ENCODE measurements at places on chromosomes 11 and 22. TPM values are rescaled to one million over a fixed set of nuclear protein-coding genes. Genes with fewer than 3 reads are reported as not detected.
A peak's percentile ranks its signal among the peaks of the same experiment; 100 is the strongest.

GRCh38 chr22:17787241-17787640 lies 13.0 kb upstream of the BID start:
- H3K27me3 ChIP-seq = no peaks in the 10 kb centered on the region
- no peak overlapping the region for H3K4me3 ChIP-seq
- peaks cover 2% of the 10 kb centered on the region for H3K4me1 ChIP-seq
- no peak overlapping the region for H3K27ac ChIP-seq

- peak; percentile 47 for DNase-seq
- peak overlapping the region; percentile 48 for H3K27ac ChIP-seq
- H3K27me3 ChIP-seq = no peaks in the 10 kb centered on the region
- no peaks in the 10 kb centered on the region for H3K4me1 ChIP-seq
- peak overlapping the region; percentile 62 for H3K4me3 ChIP-seq
Measured at GRCh38 chr11:112963368-112963955, 2.2 kb downstream of the NCAM1 start.

DNA sequence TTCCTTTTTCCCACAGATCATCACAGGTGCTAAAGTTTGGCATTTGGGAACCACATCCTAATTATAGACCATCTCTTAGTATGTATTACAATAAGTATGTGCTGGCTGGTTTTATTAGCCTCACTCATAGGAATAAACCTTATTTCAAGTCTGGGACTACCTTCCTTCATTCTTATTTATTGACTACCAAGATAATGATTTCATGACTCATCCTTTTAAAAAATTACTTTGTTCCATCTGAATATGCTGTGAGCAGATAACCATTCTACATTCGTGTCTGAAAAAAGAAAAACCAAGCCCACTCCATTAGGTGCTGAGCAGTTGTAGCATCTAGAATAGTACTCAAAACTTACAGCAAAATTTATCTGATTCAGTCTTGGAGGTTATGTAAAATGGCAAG lies 12.3 kb downstream of the TNRC6B start:
- DNase-seq = no peak
- no peaks in the 10 kb centered on the region for H3K27me3 ChIP-seq
- no peaks in the 10 kb centered on the region for H3K36me3 ChIP-seq
- peaks cover 23% of the 10 kb centered on the region for H3K4me1 ChIP-seq

- no peaks in the 10 kb centered on the region for H3K4me1 ChIP-seq
- H3K27ac ChIP-seq = no peak overlapping the region
- H3K27me3 ChIP-seq = no peaks in the 10 kb centered on the region
- H3K4me3 ChIP-seq = no peak overlapping the region
Measured at GRCh38 chr11:87398931-87399330, 361.2 kb downstream of the TMEM135 start.

GRCh38 chr11:115421352-115421991 lies 82.7 kb downstream of the CADM1 start:
- no peaks in the 10 kb centered on the region for H3K4me1 ChIP-seq
- DNase-seq = no peak
- H3K36me3 ChIP-seq = no peaks in the 10 kb centered on the region
- H3K4me3 ChIP-seq = no peak overlapping the region
- no peaks in the 10 kb centered on the region for H3K27me3 ChIP-seq

- no peaks in the 10 kb centered on the region for H3K27me3 ChIP-seq
- peak overlapping the region; percentile 54 for H3K27ac ChIP-seq
- no peak overlapping the region for H3K4me3 ChIP-seq
- no peaks in the 10 kb centered on the region for H3K36me3 ChIP-seq
- peaks cover 15% of the 10 kb centered on the region for H3K4me1 ChIP-seq
- DNase-seq = no peak
Measured at GRCh38 chr11:120208001-120208441, 2.8 kb upstream of the OAF start.

GRCh38 chr11:72543849-72544542 lies 109.7 kb upstream of the CLPB start:
- no peaks in the 10 kb centered on the region for H3K27me3 ChIP-seq
- no peak overlapping the region for H3K27ac ChIP-seq
- H3K36me3 ChIP-seq = no peaks in the 10 kb centered on the region
- DNase-seq = no peak
- no peak overlapping the region for H3K4me3 ChIP-seq

DNA sequence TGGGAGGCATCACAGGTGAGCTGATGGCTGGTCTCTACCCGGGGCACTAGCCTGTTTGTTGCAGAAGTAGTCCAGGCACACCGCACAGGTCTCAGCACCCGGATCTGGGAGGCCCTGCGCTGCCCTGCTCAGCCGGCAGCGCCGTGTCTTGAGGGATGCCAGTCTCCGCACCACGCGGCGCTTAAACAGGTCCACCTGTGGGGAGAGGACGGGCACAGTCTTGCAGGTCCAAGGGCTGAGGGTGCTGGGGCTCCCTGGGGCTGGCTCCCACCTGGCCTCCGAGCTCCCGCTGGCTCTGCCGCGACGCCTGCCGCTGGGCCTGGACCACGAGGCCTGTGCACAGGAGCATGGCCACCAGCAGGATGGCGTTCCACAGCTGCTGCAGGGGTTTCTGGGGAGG lies 7.2 kb downstream of the RNF215 start:
- H3K27me3 ChIP-seq = no peaks in the 10 kb centered on the region
- no peak overlapping the region for H3K4me3 ChIP-seq
- no peak overlapping the region for H3K27ac ChIP-seq
- DNase-seq = no peak
- no peaks in the 10 kb centered on the region for H3K36me3 ChIP-seq
- H3K4me1 ChIP-seq = no peaks in the 10 kb centered on the region

GRCh38 chr22:29870574-29870973 lies 12.4 kb upstream of the MTMR3 start:
- no peaks in the 10 kb centered on the region for H3K27me3 ChIP-seq
- H3K27ac ChIP-seq = no peak overlapping the region
- no peak overlapping the region for H3K4me3 ChIP-seq
- H3K36me3 ChIP-seq = no peaks in the 10 kb centered on the region
- no peak for DNase-seq
- no peaks in the 10 kb centered on the region for H3K4me1 ChIP-seq

GRCh38 chr22:27150544-27150941 lies 493.2 kb downstream of the MIAT start:
- no peaks in the 10 kb centered on the region for H3K27me3 ChIP-seq
- no peak overlapping the region for H3K4me3 ChIP-seq
- peak; percentile 52 for DNase-seq
- H3K36me3 ChIP-seq = no peaks in the 10 kb centered on the region
- no peak overlapping the region for H3K27ac ChIP-seq

Gene OR52N1
- not detected for polyA plus RNA-seq

Gene NAALAD2
- polyA plus RNA-seq = 12.2 TPM

DNA sequence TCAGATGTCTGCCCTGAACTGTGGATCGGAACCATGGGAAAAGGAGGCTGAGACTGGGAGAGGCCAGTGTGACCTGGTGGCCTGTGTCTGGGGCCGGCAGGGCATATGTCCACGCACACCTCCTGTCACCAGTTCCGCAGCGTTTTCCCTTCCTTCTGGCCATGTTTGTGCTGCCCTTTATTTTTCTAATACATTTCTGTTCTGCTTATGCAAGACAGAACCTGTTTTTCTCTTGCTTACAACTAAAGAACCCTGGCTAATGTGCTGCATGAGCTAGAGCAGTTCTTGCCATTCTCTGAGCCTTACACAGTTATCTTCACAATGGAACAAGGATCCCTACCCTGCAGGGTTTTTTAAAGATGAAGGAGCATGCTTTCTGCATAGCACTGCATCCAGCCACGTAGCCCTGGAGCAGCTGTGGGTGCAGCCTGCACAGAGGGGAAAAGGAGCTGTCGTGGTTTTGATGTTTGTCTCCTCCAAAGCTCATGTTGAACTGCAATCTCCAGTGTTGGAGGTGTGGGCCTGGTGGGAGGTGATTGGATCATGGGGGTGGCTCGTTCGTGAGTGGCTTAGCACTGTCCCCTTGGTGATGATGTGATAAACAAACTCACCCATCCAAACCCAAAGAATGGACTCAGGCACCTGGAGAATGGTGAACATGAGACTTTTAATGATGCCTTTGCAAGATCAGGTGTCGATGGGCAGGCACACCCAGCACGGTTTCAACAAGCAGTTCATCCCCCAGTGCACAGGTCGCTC lies 84.8 kb upstream of the SHANK2 start:
- no peak overlapping the region for H3K4me3 ChIP-seq
- no peaks in the 10 kb centered on the region for H3K36me3 ChIP-seq
- H3K4me1 ChIP-seq = no peaks in the 10 kb centered on the region

Gene FJX1
- 5.5 TPM for polyA plus RNA-seq

DNA sequence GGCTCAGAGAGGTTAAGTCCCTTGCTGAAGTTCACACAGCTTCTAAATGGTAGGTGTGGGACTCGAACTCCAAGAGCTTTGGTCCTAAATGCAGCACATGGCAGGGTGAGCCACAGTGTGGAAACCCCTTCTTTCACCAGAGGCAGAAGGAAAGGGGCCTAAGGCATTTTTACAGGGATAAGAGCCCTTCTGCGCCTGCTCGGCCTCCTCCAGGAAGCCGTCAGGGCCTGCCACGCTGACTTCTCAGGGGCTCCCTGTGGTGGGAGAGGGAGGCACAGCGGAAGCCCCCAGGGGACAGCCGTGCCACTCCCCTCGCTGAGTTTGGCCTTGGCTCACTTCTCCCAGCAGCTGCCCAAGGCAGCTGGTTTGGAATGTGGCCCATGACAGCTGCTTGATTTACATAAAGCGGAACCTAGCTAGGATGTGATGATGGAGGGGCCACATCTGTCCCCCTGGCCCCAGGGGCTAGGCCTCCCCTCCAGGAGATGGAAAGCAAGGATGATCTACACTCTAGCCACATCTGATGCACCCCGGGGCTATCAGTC lies 35.4 kb downstream of the CD82 start:
- H3K27ac ChIP-seq = no peak overlapping the region
- peaks cover 43% of the 10 kb centered on the region for H3K4me1 ChIP-seq
- H3K27me3 ChIP-seq = no peaks in the 10 kb centered on the region
- no peak for DNase-seq

DNA sequence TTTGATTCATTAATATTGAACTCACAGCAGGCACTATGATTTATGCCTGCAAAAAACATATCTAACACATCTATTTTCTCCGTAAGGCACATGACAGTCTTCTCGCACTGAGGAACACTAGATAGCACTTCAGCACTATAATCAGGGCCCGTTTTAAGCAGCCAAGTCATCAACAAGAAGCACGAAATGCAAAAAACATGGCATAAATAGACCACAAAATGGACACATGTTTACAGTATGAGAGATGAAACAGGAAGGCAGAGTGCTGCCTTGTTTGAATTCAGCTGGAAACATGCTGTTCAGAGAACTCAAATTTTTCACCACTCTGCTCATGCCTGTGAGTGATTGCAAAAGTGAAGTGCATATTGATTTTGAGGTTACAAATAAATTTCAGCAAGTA lies 205.8 kb upstream of the PDGFD start:
- no peaks in the 10 kb centered on the region for H3K27me3 ChIP-seq
- no peaks in the 10 kb centered on the region for H3K36me3 ChIP-seq
- no peaks in the 10 kb centered on the region for H3K4me1 ChIP-seq
- H3K4me3 ChIP-seq = no peak overlapping the region
- no peak overlapping the region for H3K27ac ChIP-seq

- no peak for DNase-seq
- no peaks in the 10 kb centered on the region for H3K27me3 ChIP-seq
- H3K36me3 ChIP-seq = no peaks in the 10 kb centered on the region
- H3K27ac ChIP-seq = no peak overlapping the region
Measured at GRCh38 chr11:61675826-61676225, 4.4 kb upstream of the DAGLA start.

GRCh38 chr11:34575261-34575660 lies 45.6 kb upstream of the EHF start:
- H3K4me1 ChIP-seq = no peaks in the 10 kb centered on the region
- H3K27me3 ChIP-seq = no peaks in the 10 kb centered on the region
- no peak overlapping the region for H3K4me3 ChIP-seq
- H3K27ac ChIP-seq = no peak overlapping the region
- no peaks in the 10 kb centered on the region for H3K36me3 ChIP-seq

Gene SLC25A18
- polyA plus RNA-seq = 1.3 TPM

DNA sequence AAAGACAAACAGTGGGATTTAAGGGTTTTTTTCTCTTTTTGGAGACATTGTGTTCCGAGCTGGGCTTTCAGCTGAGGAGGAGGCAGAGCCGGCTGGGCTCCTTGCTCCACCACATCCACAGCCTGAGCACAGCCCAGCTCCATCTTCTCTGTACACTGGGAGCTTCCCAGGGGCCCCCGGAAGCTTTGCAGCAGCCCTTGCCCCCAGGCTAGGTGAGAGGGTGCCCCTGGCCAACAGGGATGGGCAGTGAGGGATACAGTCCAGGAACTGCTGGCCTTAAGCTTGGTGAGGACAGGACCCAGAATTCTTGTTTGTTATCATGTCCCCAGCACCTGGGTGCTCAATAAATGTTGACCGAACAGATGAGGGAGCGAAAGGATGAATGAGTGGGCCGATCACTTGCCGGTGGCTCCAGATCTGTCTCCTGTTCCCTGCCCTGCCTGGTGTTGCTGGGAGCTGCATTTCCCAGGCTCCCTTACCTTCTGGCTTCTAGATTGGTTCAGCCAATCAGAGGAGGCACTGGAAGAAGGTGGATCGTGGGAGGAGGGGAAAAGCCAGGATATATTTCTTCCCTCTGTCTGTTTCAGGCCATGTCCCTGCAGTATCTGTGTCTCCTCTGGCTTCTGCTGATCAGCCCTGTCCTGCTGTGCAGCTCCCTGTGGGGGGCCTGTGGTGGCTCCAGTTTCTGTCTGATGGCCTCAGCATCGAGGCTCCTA lies 26.5 kb upstream of the NECTIN1 start:
- no peak for DNase-seq
- H3K4me3 ChIP-seq = no peak overlapping the region
- H3K4me1 ChIP-seq = no peaks in the 10 kb centered on the region

- H3K4me1 ChIP-seq = no peaks in the 10 kb centered on the region
- no peaks in the 10 kb centered on the region for H3K36me3 ChIP-seq
- H3K4me3 ChIP-seq = no peak overlapping the region
- no peak overlapping the region for H3K27ac ChIP-seq
Measured at GRCh38 chr11:111982019-111982464, 43.2 kb upstream of the DLAT start.

DNA sequence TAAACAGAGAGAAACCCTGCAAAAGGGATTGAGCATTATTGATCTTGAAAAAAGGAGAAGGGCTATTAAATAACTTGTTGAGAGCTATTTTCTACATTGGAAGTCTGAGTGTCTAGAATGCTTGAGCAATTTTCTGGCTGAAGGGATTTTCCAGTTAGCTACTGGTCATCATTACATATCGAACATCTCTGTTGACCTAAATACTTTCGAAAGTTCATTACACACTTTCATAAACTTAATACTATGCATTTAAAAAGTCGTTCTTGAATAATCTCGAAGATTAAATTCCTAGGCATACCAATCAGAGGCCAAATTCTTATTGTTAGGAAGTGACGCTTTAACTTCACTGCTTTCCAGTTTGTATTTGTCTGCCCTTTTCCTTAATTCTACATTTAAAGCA lies 13.7 kb downstream of the ETS1 start:
- H3K27me3 ChIP-seq = no peaks in the 10 kb centered on the region
- no peak overlapping the region for H3K27ac ChIP-seq
- H3K4me3 ChIP-seq = no peak overlapping the region
- no peaks in the 10 kb centered on the region for H3K36me3 ChIP-seq
- peaks cover 9% of the 10 kb centered on the region for H3K4me1 ChIP-seq

GRCh38 chr22:25483931-25484330 lies 80.5 kb upstream of the GRK3 start:
- H3K27ac ChIP-seq = no peak overlapping the region
- peaks cover 3% of the 10 kb centered on the region for H3K4me1 ChIP-seq

- H3K27ac ChIP-seq = no peak overlapping the region
- no peaks in the 10 kb centered on the region for H3K4me1 ChIP-seq
- no peak overlapping the region for H3K4me3 ChIP-seq
- H3K27me3 ChIP-seq = no peaks in the 10 kb centered on the region
- no peaks in the 10 kb centered on the region for H3K36me3 ChIP-seq
Measured at GRCh38 chr22:49267996-49268395, 559.7 kb downstream of the BRD1 start.

Gene ZNF74
- 7.4 TPM for polyA plus RNA-seq

Gene MS4A15
- 0.15 TPM for polyA plus RNA-seq

Gene TRIM6
- 6.1 TPM for polyA plus RNA-seq

GRCh38 chr11:2933375-2934020 lies 4.3 kb upstream of the PHLDA2 start:
- H3K27ac ChIP-seq = no peak overlapping the region
- no peak overlapping the region for H3K4me3 ChIP-seq
- H3K4me1 ChIP-seq = no peaks in the 10 kb centered on the region
- no peaks in the 10 kb centered on the region for H3K27me3 ChIP-seq

Gene TYMP
- 8.4 TPM for polyA plus RNA-seq
